Activated naive CD4-positive, alpha-beta T cell treated with anti-CD3 and anti-CD28 coated beads, Interleukin-2, amount 10 ng/mL, durations not matched to agents 7 days and 5 days (primary cell): ENCODE measurements at places on chromosomes 1 and 21.

- no peak for DNase-seq
Observed at GRCh38 chr21:45370575-45370974, 34.4 kb upstream of the COL18A1 start.

DNA sequence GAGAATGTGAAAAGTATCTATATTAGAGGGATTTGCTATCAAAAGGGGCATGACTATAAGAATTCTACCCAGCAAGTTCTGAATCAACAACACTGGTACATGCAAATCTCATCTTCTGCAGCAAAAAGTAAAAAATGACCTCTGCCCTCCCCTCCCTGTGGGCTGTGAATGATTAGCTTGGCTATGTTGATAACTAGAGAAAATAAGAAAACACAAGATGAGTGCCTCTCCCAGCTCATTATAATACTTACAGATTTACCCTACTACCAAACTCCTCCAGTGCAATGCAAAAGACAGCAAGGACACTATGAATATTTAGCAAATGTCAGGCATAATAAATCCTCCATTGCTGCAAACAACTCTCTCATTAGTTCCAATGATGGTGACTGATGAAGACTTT is 102.4 kb downstream of the SLC45A1 start:
- no peak for DNase-seq

DNA sequence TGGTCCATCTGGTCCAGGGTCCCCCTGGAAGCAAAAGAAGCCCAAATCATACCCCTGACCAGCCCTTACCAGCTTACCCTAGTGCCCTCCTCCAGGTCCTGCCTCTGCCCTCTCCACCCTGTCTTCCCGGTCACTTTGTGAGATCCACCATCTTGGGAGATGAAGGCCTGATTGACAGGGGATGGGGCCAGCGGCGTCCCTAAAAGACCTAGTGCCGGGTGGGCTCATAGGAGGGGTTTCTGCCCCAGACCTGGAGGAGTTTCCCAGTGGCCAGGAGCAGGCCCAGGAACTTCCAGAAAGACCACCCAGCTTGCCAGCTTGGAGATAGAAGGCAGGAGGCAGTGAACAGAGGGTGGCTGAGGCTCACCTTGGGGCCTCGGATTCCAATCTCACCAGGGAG is 5.4 kb downstream of the COL9A2 start:
- DNase-seq, result no peak

- DNase-seq, result no peak
Observed at GRCh38 chr1:12525311-12526181, 92.5 kb downstream of the DHRS3 start.

DNA sequence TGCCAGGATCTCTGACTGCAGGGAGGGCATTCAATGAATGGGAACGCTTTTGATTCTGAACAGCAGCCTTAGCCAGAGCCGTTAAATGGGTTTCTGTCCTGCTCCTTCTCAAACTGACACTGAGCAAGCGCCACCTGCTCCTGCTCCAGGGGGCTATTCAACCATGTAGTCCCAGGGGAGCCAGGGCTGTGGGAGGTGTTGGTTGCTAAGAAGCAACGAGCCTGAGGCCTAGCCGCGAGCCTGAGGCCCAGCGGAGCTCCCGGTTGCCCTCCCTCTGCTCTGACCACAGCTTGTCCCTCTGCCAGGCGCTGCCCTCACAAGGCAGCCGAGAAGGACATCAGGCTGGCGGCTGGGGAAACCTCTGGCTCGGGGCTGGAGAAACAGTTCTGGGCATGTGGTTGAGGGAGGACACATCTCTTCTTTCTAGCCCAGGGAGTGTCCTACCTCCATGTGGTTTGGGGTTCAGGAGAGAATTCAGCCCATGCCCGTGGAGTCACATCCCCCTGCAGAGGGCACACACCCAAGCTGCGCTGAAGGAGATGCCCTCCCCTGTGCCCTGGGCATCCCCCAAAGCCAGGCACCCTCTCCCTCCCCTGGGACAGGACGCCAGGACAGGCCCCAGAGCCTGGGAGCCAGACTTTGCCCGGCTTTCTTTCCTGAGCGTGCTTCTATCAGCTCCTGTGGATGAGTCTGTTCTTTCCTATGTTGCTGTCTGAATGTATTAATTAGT is 18.0 kb downstream of the PCP4 start:
- DNase-seq, result no peak

- DNase-seq, result no peak
Observed at GRCh38 chr1:192869308-192869940, 60.6 kb downstream of the RGS2 start.

DNA sequence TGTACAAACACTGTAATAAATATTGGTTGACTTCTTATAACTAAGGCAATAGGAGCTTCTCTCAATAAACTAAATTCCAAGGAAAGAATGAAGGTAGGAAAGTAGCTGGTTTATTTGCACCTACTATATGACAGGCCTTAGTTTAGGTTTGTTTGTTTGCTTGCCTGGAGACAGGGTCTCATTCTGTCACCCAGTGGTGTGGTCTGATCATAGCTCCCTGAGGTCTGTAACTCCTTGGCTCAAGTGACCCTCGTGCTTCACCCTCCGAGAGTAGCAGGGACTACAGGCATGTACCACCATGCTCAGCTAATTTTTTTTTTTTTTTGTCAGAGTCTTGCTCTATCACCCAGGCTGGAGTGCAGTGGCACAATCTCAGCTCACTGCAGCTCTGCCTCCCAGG is 1.9 kb upstream of the EDARADD start:
- no peak for DNase-seq

GRCh38 chr1:89484092-89485038 is 40.3 kb upstream of the LRRC8B start:
- DNase-seq, result no peak

- peak; percentile 45 for DNase-seq
Observed at GRCh38 chr1:167450843-167451242, 67.5 kb downstream of the CD247 start.

DNA sequence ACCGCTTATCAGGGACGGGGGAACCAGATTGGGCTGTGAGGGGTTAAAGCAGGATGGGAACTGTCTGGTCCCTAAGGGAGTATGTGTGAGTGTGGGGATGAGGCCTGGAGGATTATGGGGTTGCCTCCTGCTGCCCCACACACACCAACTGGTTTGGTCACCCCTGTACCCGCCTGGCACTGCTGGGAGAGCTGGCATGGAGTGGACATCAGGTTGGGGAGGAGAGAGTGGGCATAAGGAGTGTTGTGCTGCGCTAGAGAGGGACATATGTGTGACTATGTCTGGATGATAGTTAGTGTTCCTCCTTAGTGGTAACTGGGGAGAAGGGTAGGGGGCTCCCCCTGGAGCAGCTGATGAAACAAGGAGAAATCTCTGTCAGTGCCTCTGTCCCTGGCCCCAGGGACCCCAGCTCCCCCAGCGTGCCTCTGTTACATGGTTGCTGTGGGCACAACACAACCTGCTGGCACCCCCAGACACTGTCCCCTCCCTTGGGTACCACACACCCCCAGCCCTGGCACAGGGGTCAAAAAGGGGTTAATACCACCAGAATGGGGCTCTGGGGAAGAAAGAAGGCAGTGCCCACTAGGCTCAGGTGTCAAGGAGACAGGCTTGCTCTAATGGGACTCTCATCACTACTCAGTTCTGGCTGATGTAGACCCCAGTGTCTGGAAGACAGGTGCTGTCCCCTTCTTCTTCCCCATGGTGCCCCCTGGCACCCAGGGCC is 1.9 kb downstream of the ZBTB7B start:
- DNase-seq, result no peak

GRCh38 chr1:104266612-104267011 is 516.9 kb downstream of the AMY1C start:
- no peak for DNase-seq

DNA sequence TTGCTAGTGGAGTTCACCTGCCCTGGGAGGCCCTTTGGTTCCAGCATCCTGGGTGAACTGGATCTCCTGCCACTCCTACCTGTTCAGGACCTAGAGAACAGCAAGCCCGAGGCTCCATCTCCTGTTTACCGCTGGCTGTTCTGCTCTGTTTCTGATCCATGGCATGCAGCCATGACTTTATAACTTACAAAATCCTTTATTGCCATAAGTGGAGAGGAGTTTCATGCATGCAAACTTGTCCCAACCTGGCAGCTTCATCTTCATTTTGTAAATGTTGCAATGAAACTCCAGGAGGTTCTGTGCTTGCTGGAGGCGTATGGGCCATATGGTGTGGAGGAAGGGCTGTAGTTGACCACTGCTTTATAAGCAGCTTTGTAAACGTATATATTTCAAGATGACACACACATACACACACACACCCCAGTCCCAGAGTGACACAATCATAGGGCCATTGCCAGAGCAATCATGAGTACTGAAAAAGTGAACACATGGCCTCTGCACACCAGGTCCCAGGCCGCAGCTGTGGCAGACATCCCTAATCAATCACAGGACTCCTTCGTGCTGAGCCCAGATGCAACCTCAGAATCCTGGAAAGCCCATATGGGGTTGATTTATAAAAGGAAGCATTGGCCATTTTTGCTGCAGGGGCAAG is 69.0 kb downstream of the UBIAD1 start:
- DNase-seq, result no peak

DNA sequence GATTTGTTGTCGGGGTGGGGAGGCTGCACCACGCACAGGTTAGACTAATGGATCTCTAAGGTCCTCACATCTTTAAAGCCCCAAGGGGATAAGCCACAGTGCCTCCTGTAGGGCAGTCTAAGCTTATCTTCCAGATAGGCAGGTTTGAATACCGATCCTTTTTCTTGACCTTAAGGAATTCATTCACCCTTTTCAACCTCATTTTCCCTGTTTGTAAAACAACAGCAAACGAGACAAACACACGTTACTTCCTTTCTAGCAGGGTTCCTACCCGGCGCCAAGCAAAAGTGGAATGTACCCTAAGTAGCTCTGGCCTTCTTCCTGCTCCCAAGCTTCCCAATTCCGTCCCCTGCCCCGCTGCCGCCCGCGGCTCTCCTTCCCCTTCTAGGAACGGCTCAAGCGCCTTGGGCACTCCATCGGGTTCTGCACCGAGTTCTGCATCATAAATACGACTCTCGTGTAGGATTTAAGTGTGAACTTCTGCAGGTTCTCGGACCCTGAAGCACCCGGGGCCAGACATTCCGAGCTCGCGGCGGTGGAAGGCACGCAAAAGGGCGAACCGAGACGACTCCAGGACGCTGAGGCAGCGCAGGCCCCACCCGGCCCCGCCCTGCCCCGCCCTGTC is 548 bp upstream of the CDC20 start:
- DNase-seq, result peak; percentile 51

- DNase-seq, result no peak
Observed at GRCh38 chr1:95010158-95010557, 62.6 kb downstream of the ALG14 start.

DNA sequence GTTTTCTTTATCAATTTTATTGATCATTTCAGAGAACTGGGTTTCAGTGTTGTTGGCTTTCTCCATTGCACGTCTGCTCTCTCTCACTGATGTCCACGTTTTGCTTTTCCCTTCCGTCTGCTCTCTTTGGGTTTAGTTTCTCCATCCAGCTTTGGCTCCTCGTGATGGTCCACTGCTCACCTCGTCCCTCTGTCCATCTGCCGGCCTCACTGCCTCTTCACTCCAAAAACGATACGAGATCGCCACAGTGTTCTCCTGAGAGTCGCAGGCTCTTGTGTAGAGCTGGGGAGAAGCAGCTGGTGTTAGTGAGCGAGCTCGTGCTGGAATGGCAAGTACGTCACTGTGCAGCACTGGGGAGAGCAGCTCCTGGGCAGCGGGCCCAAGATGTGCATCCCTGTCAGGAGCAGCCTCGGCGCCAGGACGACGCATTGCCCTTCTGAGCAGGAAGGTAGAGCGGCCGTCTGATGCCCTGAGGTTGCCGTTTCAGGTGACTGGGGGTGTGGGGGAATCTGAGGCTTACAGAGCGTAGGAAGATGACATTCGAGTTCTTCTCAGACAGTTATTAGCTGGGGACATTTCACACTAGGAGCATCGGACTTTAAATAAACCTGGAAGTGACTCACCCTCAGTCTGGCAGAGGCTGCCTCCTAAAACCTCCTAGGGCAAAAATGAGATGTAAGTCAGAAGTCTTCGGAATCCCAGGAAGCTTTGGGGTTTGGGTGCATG is 31.4 kb upstream of the PCBP3 start:
- DNase-seq, result no peak

- DNase-seq, result no peak
Observed at GRCh38 chr1:46550751-46551231, 656 bp downstream of the KNCN start.

GRCh38 chr1:64849942-64850341 is 105.1 kb downstream of the RAVER2 start:
- no peak for DNase-seq

GRCh38 chr1:58745666-58746065 is 38.2 kb downstream of the JUN start:
- DNase-seq, result no peak

- DNase-seq, result no peak
Observed at GRCh38 chr1:16015960-16016901, 1.6 kb downstream of the HSPB7 start.

- no peak for DNase-seq
Observed at GRCh38 chr1:201505503-201505890, 1.4 kb downstream of the CSRP1 start.

GRCh38 chr1:92623187-92623778 is 136.6 kb upstream of the GFI1 start:
- no peak for DNase-seq

DNA sequence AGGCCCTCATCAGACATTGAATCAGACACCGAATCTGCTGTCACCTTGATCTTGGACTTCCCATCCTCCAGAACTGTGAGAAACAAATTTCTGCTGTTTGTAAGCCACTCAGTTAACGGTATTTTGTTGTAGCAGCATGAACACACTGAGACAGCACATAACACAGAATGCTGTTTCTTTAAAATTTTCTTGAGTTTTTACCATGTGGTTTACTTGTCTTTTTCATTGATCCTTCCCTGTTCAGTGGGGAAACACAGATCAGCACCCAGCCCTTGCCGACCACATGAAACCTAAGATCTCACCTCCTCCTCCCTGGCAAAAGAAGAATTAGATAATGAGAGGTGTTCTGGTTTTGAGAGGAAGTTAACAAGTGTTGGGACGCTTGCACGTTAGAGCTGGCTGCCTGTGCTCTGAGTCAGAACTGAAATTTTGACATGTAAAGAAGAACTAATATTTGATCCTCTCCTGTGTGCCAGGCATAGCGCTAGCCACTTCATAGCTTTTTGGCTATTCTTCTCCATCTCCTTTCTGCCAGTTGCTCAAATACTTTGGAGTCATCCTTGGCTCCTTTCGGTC is 179.6 kb downstream of the DHRS3 start:
- DNase-seq, result peak; percentile 71

DNA sequence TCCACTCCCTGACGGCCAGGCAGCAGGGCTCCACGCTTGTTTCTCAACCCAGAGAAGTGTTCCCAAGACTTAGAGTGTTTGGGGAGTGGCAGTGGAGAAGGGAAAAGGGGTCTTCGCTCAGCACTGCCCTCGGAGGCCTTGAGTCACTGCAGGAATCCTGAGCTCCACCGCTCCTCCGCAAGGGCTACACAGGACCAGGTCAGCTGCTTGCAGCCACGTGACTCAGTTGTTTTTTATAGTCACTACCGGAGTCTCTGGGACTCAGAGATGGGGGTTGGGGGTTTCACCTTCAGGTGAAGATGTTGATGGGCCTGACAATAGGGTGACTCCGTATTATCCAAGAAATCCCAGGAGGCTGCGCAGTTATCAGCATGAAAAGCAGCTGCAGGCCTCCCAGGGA is 76.2 kb upstream of the TMEM51 start:
- no peak for DNase-seq
